ENCODE measurements at places on chromosomes 1 and 21.

DNA sequence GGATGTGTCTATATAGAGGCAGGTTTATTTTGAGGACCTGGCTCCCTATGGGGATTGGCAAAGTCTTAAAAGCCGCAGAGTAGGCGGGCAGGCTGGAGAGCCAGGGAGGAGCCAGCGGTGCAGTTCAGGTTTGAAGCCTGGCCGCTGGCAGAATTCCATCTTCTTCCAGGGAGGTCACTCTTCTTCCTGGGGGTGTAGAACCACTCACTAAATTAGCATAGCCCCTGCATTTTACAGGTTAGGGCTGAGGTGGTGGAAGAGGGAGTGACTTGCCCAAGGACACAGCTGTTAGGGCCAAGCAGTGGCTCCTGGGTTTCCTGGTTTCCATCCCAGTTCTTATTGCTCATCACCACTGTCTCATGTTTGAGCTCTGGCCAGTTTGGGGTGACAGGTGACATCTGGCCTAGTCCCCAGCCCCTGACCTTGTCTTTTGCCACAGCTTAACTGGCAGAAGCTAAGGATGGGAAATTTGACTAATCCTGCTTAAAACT lies 1.4 kb downstream of the PINK1 start:
- peak; percentile 46 for DNase-seq

DNA sequence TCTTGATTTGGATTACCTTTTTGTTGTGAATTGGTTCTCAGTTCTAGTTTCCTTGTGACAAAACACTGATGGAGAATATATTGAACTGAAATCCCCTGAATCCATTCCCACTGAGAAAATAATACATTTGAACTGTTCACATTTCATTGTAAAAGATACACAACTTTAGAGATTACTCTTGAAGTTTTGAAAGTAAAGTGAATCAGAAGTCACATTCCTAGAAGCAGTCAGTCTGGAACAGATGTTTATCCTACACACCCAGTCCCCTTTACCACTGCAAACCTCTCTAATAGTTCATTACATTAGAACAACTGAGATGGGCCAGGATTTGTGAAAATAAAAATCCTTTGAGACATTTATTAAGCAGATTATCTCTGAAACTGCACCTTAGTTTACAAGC lies 3.4 kb downstream of the RERE start:
- DNase-seq: no peak

- no peak for DNase-seq
These were observed 77.3 kb upstream of the BCAR3 start for GRCh38 chr1:93758842-93759515.

GRCh38 chr1:204126386-204126785 lies 25.5 kb downstream of the ETNK2 start:
- DNase-seq: no peak

DNA sequence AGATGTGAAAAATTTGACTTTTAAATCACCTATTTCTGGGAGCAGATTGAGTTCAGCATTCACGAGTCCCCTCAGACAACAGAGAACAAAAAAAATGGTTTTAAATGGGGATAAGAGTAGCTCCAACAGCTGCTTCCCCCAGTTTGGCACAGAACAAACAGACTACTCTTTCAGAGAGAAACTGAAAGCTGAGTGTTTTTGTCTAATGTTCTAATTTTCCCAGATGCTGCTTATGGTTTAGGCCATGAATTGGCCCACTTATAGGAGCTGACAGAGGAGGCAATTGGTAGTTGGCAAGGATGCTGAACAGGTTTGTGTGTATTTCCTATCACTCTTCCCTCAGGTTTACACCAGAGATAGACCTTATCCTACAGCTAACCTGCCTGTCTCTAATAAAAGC lies 1637.4 kb upstream of the PRMT6 start:
- DNase-seq: no peak

DNA sequence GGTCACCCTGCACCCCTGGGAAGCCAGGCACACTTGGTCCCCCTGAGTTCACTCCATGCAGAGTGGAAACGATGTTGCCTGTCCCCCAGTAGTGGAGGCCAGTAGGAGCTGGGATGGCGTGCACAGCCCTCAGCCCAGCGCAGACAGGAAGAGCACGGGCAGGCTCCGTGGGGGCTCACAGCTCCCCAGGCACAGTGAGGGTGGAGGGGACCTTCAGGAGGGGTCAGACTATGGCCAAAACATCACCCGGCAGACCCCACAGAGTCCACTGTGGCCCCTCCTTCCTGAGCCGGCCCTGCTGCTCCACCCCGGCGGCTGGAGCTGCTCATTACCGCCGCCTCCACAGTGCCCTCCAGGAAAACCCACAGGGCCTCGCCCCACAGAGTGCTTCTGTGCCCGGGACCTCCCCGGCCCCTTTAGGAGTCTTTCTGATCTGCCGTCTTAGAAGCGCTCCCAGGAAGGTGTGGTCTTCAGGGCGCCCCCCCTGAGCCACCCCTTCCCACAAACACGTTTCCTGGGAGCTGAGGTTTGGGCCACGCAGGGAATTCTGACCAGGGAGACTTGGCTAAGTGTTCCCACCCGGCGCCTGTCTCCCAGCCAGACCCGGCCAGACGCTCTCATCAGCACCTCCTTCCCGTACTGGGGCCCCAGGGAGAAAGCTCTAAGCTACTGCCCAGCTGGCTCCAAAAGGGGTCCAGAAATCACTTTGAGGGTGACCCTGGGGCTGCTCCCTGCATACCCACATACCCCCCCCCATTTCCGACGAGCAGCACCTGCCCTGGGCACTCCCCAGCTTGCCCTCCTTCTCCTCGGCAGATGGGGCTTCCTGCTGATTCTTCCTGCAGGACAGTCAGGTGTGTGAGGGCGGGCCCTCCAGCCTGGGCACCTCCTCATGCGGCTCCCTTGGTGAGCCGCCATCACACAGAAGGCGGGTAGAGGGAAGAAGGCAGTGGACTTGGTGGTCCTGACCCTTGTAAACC lies 38.8 kb downstream of the RIPK4 start:
- no peak for DNase-seq

DNA sequence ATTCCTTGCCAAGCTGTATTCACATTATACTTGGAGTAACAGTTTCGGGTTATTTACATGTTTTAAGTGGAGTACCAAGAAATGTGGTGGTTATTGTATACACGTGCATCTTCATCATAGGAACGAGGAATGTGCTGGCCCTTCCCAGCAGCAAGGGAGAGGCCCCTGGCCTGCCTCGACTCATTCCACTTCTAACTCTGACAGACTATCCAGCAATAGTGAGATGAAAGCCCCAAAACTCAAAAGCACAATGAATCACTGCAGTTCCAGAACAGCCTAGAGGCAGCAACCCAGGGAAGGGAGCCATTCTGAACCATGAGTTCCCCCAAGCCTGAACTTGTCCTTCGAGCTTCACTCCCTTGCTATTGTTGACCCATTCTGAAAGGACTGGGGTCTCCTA lies 23.1 kb downstream of the FAM89A start:
- DNase-seq: no peak

- no peak for DNase-seq
These were observed 55.7 kb downstream of the GIPC2 start for GRCh38 chr1:78101514-78101913.

DNA sequence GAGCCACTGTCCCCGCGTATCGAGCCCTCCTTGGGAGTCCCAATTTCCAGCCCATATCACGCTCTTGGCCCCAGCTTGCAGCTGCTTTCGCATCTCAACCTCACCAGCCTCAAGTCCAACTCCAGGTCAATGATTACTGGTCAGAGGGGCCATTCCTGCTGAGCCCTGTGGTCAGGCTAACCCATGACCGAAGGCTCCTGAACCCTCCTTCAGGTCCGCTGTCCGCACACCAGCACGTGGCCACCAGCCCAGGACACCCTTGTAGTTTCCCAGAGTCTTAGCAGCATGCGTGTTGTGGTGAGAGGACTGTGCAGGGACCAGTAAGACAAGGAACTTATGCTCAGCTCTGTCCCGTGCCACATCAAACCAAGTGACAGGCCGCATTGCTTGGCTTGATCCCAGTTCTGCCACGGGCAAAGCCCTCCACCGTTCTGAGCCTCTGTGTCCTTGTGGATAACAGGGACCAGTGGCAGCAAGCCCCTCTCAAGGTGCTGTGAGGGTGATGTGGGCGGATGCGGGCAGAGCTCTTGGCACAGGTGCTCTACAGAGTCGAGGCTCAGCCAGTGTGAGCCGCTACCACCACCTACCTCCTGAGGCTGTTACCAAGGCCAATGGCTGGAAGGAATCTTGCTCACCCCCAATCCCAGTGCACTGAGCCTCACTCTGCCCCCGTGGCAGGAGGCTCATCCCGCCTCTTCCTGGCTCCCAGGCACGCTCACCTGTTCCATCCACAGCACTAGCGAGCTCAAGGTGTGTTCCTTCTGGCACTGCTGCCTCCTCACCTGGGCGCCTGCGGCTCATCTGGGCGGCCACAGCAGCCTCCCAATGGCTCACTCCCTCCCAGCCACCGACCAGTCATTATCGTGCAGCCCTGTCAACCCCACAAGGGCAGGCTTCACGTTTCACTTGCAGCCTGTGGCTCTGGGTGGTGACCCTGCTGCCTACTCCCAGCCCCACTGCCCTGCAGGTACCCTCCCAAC lies 20.4 kb downstream of the KRTAP10-1 start:
- no peak for DNase-seq

DNA sequence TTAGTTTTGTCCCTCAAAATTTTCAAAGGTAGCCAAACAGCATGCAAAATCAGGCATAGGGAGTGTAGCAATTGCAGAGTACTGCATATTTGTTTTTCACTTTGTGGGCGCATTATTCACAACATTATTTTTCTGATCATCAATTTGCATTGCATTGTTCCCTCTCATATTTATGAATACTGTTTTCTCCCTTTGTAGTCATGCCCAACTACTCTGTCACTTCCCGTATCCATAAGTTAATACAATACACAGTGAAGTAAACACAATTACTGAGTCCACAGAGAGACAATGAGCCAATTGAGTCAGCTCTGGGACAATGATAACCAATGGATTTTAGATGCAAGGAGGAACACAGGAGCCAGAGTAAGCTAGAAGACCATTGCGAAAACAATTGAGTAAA lies 944.0 kb upstream of the ADGRL4 start:
- no peak for DNase-seq

GRCh38 chr1:23100074-23100748 lies 68.4 kb downstream of the LUZP1 start:
- peak; percentile 53 for DNase-seq

GRCh38 chr1:204254031-204254661 lies 40.4 kb upstream of the GOLT1A start:
- DNase-seq: no peak

DNA sequence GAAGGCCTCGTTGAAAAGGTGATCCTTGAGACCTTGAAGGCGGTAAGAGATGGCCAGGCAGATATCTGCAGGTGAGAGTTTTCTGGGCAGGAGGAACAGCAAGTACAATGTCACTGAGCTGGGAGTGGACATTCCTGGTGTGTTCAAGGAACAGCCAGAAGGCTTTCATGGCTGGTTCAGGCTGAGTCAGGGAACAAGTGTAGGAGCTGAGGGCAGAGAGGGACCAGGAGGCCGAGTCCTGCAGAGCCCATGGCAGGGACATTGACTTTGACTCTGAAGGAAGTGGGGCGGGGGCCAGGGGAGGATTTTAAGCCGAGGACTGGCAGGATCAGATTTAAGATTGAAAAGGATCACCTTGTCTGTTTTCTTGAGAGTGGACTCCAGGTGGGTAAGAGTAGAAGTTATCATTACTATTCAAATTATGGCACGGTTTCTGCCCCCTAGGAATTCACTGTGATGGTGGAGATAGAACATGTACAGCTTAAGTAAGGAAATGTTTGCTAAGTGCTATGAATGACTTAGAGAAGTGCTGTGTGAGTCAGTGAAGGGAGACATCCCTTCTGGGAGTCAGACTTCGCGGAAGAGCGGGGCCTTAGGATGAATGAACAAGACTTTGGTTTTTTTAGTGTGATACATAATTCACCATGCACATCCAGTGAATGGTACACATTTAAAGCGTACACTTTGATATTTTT lies 202.3 kb downstream of the KIF26B start:
- no peak for DNase-seq

DNA sequence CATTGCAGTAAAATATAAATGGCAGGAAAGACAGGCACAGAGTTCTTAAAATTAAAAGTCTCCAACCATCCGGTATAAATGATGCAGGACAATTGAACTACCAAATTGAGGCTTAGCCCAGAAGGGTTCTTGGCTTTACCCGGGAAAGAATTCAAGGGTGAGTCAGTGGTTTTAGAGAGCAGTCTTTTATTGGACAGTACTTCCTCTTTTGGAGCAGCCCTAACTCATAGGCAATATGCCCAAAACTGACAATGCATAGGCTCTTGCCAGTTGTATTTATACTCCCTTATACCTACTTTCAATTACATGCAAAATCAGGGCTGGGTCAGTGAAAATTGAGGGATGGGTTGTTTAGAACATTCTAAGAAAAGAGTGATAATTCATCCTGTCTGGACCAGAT lies 1628.9 kb upstream of the PRMT6 start:
- no peak for DNase-seq

GRCh38 chr1:108502624-108503023 lies 52.5 kb downstream of the NBPF6 start:
- no peak for DNase-seq

DNA sequence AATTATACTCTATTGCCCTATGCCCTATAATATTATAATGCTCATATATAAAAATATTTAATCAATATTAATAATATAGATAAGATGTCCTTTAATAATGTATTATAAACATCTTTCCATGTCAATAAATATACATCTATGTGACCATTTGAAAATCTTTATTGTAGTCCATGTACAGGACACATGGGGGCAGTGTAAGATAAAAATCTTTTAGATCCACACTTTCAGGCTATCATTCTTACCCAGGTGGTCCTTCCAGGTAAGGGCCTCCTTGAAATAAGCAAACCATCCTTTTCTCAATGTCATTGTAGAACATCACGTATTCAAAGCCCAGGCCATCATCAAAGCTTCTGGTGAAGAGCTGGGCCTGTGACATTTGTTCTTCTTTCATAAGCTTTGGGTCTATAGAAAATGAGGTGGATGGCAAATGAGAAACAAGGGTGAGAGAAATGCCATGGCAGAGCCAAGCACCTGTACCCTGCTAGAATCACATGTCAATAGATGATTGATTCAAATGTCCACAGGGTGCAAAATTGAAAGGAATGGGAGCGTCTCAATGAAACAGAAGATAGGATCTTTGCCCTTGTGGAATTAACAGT lies 20.2 kb downstream of the THEM4 start:
- DNase-seq: no peak

- DNase-seq: no peak
These were observed at the start of gene KRTAP6-1 for GRCh38 chr21:30613836-30614235. TSS of gene KRTAP6-1 (minus strand) at chr21:30613930. CDS start at chr21:30613904, 26 bp downstream.

DNA sequence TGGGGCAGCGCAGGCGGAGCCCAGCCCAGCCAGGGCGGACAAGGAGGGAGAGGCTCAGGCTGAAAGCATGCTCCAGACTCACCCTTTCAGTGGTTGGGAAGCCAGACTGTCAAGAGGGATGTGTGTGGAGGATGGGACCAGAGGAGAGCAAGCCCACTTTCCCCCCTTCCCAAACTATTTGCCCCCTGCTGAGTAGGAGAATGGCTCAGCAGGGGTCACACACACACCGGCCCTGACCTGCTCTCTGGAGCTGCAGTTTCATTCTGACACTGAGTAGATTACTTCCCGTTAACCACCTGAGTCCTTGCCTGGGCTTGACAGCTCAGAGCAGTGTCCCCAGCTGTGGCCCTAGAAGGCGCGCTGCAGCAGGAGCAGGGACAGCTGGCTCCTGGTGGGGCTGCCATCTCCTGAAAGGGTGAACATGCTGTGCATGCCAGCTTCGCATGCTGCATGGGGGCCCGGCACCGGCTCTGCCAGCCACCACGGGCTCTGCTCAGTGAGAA lies 51.6 kb upstream of the CNTN2 start:
- no peak for DNase-seq

- DNase-seq: peak; percentile 73
These were observed at the start of gene PFKL for GRCh38 chr21:44299458-44300261. TSS of gene PFKL (plus strand) at chr21:44300053. CDS start at chr21:44300106, 53 bp downstream.

- no peak for DNase-seq
These were observed 62.7 kb downstream of the CAPN2 start for GRCh38 chr1:223775054-223775453.

- DNase-seq: no peak
These were observed 51.2 kb downstream of the FNBP1L start for GRCh38 chr1:93499075-93499474.

Data from CD4-positive, alpha-beta T cell treated with Interleukin-17A for 4 hours (primary cell).